NCI-H1930 (cell line): ENCODE measurements at places on chromosomes 3 and 15.

DNA sequence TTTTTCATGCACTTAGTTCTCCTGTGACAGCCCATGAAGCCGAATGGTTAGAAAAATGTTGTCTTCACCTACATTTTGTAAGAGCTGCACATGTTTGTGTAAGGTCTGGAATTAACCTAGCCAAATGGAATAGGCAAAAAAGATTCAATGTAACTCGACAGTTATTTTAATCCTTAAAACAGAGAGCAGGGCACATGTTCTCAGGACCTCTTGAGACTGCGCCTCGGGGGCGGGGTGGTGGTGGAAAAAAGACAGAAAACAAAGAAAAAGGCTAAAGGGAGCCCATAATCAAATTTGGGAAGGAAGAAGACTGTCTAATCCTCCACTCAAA lies 702 bp upstream of the CSNK1G1 start:
- DNase-seq, result no peak

- no peak for DNase-seq
These were observed 112.5 kb downstream of the IGF2BP2 start for GRCh38 chr3:185712337-185712736.

DNA sequence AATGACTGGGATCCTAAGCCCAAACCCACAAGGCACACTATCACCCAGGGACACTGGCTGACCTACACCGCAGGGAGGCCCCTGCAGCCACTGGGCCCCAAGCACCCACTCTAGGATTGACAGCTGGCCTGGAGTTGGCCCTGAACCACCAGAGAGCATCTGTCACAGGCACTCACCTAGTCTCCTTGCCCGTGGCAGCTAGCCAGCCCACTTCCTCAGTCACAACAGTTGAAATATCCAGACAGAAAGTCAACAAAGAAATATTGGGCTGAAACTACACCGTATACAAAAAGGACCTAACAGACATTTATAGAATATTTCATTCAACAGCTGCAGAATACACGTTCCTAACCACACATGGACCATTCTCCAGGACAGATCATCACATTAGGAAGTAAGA lies 5.2 kb upstream of the SPINK8 start:
- DNase-seq, result no peak

- DNase-seq, result no peak
These were observed 746.7 kb downstream of the NAALADL2 start for GRCh38 chr3:175605851-175606250.

DNA sequence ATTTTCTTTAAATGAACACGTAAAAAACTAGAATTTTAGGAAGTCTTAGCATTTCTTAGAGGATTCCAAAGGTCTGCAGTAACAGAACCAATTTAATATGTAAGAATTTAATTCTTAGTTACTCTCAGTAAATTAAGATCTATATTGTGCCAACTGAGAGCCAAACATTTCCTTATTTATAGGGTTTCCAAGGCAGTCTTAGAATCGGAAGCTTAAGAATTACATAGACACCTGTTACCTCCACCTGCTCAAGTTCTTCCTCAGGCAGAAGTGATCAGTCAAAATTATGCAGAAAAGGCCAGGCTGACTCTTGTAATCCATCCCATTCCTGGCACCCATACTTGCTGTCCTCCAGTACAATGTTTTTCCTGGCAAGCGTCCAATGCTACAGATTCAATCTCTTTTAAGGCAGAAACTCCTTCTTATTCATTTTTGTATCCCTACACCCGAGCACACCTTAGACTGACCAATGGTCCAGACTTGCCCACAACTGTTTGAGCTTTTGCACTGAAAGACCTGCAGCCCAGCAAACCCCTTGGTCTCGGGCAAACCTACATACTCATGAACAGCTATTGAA lies 64.3 kb downstream of the NCEH1 start:
- DNase-seq, result no peak

DNA sequence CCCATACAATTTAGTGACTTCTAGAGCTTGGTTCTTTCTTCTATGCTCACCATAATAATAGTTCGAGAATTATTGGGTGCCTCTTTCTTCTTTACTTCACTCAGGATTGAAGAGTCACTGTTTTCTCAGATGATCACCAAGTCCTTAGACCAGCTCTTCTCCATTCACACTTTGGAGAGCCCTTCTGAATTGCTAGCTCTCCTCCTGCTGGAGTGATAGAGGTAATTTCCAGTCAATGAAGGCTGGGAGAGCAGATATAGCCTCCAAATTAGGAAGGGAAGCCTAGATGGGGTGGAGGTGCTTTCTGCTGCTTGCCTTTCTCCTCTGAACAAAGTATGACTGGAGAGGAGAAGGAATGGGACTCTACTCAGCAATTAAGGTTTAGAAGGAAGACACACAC lies 10.7 kb upstream of the BBX start:
- no peak for DNase-seq

DNA sequence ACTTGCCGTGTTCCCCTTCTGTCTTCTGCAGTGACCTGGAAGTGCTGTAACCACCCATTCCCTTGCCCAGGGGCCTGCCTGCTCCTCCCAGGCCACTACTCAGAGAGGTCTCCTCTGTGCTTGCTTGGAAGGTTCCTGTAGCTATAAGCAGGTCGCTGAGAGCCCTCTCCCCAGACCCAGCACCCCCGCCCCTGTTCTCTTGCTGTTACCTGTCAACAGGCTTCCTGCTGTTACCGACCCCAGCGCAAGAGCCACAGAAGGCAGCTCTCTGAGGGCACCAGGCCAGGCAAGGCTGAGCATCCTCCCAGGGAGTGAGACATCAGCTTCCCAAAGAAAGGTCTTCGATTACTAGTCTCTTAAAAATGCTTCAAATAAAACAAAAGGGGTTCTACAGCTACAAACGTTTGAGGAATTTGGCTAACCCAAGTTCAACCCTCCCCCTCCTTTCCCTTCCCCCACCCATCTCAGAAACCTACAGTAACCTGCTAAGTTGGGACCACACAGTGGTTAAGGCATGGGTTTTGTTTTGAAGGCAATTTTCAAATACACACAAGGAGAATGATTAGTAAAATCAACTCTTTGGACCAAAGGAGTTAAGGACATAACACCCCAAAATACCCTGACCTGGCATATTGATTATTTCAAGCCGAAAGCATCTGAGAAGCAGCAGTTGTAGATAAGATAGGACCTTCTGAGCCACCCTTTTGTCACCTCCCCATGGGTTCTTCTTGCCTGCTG lies 74.9 kb upstream of the MFGE8 start:
- DNase-seq, result no peak

DNA sequence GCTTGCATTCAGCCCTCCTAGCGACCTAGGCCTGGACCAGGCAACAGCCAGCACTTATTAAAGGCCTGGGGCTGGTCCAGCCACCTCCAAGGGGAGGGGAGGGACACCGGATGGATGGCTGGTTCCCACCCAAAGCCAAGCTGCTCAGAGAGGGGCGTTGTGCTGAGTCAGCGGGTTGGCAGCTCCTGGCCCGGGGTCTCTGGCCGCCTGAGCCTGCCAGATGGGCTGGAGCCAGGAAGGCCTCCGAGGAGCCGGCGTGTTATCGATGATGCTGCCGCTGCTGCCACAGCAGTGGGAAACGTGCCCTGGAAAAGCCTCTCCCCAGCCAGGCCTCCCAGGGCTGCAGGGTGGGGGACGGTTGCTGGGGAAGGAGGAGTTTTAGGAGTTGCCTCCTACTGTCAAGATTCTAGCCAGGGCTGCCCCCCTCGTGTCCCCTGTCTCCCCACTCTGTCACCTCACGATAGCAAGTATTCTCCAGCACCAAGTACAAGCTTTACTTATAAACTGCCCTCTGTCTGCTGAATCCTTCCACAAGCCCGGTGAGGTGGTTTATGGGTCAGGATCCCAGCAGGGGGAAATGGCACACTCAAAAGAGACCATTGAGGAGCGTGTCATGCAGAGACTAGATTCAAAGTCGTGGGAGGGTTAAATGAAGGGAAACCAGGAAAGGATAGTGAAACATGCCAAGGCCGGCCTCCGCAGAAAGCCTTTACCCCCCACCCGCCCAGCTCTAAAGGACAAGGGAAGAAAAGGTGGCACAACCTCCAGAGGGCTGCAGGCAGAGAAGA lies 43.2 kb upstream of the TSEN2 start:
- no peak for DNase-seq

GRCh38 chr3:58152225-58153015 lies 58.4 kb downstream of the DNASE1L3 start:
- DNase-seq, result no peak

DNA sequence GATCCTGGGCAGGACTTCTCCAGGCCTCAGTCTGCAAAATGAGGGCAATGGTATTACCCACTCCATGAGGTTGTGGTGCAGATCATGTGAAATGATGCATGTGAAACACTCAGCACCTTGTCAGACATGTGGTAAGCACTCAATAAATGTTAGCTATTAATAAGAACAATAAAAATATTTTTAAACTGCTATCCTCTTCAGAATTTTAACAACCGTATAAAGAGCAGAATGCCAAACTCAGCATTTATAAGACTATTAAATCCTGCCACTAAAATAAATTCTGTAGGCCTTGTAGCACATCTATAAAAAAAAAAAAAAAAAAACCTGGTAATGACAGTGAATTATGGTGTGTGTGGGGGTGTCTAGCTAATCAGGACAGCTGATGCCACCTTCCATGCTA lies 213.9 kb upstream of the UMPS start:
- no peak for DNase-seq

DNA sequence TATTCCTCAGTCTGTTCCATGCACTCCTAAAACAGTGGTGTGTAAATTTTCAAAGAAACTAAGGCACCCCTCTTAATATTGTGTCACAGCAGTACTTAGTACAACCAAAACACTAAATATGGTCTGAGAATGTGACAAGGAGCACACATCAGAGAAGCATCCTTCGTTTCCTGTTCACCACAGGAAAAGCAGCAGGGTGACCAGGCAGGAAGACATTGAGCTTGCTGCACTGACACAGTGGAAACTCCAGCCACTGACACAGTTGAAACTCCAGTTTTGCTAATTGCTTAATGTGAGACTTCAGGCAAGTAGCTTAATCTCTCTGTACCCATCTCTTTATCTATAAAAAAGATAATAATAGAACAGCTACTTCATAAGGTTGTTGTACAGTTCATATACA lies 353.0 kb upstream of the RORA start:
- DNase-seq, result no peak

- DNase-seq, result no peak
These were observed 55.9 kb upstream of the PHLDB2 start for GRCh38 chr3:111803123-111803593.

DNA sequence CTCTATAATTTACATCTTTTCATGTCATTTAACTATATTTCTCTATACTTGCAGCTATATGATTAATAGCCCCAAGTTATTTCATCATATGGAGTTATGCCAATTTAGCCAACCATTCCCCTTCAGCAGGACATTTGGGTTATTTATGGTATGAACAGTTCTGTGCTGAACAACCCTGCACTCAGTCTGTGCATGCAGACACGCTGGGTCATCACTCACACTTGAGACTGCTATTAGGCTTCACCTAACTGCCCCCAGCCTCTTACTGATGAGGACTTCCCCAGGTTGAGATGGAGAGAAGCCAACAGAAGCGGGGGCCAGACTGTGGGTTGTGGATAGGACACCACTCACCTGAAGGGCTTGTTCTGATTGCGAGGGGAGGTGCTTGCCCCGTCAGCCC lies 7.3 kb downstream of the TADA3 start:
- no peak for DNase-seq

- DNase-seq, result no peak
These were observed 46.7 kb downstream of the CASR start for GRCh38 chr3:122230174-122230573.

DNA sequence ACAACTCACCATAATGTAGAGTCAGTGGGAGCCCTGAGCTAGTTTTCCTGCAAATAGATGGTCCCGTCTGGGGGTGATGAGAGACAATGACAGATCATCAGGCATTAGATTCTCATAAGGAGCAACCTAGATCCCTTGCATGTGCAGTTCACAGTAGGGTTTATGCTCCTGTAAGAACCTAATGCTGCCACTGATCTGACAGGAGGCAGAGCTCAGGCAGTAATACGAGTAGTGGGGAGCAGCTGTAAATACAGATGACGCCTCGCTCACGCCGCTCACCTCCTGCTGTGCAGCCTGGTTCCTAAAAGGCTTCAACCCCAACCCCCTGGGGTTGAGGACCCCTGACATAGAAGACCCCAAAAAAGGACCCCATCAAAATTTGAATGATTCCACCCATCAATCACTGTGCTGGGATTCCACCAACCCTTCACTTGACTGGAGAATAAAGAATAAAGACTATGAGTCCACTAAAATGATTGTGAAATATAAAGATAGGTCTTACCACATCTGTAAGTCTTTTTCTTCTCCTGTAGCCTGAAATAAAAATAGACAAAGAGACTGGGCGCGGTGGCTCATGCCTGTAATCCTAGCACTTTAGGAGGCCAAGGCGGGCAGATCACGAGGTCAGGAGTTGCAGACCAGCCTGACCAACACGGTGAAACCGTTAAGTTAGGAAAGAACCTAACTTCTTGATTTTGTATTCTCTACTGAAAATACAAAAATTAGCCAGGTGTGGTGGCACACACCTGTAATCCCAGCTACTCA lies 9.9 kb upstream of the UBL7 start:
- DNase-seq, result no peak

- no peak for DNase-seq
These were observed 48.5 kb downstream of the LINGO1 start for GRCh38 chr15:77584201-77584600.

- DNase-seq, result no peak
These were observed 794 bp downstream of the LRIG1 start for GRCh38 chr3:66499881-66500575.

GRCh38 chr3:58660998-58661397 lies 5.6 kb downstream of the FAM3D start:
- DNase-seq, result no peak

GRCh38 chr15:39820050-39820602 lies 37.5 kb upstream of the FSIP1 start:
- no peak for DNase-seq

DNA sequence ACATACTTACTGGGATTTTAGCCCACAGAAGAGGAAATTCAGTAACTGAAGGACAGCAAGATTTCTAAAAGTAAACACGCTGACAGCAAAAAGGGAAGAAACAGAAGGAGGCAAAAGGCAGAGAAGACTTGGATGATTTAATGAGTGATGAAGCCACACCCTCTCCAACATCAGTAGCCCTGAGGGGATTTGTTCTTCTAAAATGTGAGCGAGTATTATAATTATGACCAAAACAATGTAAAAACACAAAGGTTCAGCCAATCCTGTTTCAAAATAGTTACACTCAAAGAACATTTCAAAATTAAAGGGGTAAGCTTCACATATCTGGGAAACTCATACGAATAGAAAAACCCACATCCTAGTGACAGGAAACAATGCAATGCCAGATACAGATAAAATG lies 25.0 kb downstream of the MCCC1 start:
- DNase-seq, result no peak

GRCh38 chr3:53269888-53270880 lies 14.4 kb upstream of the TKT start:
- peak; percentile 67 for DNase-seq

GRCh38 chr15:57015897-57016296 lies 97.5 kb downstream of the TCF12 start:
- no peak for DNase-seq

GRCh38 chr15:64461721-64462162 lies 1.4 kb downstream of the ZNF609 start:
- DNase-seq, result no peak

DNA sequence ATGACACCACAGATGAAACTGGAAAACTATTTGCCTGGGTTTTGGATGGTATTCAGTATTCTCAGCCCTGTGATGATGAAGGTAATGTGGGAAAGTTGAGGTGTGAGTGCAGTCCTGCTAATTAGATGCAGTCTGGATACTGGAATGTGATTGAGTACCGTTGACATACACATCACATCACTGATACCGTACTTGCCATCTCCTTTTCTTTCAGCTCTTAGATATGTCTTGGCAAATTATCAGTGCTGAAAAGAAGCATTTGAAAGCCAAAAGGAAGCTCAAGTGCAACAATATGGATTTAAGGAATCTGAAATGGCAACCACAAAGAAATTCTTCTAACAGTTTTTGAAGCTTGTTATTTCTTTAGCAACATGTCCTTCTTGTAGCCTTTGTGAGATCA lies 381.4 kb upstream of the TGFBR2 start:
- DNase-seq, result no peak
